ENCODE measurements at places on chromosomes 16 and 17. TPM values are rescaled to one million over a fixed set of nuclear protein-coding genes. Genes with fewer than 3 reads are reported as not detected.

Gene KRT15
- total RNA-seq, result not detected

DNA sequence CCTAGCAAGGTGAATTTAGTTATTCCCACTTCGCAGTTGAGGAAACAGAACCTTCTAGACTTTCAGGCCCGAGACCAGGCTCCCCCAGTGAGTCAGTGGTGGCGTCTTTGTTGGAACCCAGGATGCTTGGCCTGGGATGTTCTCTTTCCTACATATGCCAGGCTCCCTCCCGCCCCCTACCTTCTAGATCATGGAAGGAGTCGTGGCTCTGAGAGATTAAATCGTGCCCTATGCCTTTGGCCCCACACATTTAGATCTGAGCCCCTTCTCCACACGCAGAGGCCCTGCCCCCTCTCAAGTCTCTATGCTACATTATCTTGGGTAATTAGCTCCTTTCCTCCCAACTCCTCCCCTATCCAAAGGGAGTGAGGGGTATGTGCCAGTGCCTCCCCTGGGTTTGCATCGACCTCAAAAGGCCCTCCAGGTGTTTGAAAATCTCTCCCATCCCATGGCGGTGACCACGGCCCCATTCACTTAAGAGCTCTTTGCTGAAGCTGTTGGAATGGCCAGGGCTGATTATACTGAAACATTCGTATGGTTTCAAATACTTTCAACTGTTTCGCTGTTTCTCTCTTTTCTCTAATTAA is 3.0 kb downstream of the NGFR start:
- no peak for DNase-seq

DNA sequence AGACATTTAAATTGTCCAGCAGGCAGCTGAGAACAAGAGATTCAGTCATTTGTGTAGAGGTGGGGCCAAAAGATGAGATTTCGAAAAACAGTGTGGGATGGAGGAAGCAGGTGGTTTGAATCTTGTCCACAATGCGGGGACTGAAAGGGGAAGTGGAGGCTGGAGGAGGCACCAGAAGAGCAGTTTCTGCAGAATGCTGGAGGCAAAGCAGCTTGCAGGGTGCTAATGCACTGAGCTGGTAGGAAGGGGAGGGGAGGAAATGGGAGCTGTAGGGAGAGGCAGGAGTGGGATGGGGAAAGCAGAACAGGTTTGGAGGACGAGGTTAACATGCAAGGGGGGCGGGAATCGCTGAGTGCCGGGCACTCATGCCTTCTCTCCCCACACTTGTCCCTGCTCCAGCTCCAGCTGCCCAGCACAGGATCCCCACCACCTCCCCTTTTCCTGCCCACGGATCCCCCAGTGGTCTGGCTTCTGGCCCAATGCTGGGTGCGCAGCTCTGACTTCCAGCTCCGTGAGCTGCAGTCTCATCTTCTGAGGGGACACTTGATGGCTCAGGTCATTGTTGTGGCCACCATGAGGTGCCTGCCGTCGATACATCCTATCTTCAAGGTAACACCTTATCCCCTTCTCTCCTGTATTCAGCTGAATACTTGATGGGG is 9.4 kb downstream of the C17orf100 start:
- DNase-seq, result no peak

DNA sequence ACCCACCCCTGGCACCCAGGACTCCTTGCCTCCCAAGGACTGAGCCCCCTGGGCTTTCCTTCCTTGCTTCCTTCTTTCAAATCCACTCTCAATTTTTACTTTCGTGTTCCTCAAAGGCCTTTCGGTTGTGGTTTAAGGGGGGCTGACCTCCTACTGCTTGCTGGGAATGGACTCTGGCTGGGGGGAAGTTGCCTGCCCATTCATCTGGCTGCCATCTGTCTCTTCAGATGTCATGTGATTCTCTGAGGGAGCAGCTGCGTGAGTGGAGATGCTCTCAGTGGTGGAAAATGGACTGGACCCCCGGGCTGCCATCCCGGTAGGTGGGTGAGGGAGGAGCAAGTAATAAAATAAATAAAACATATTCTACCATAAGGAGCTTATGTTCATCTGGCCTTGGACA is 93.8 kb upstream of the RPRML start:
- DNase-seq, result no peak

DNA sequence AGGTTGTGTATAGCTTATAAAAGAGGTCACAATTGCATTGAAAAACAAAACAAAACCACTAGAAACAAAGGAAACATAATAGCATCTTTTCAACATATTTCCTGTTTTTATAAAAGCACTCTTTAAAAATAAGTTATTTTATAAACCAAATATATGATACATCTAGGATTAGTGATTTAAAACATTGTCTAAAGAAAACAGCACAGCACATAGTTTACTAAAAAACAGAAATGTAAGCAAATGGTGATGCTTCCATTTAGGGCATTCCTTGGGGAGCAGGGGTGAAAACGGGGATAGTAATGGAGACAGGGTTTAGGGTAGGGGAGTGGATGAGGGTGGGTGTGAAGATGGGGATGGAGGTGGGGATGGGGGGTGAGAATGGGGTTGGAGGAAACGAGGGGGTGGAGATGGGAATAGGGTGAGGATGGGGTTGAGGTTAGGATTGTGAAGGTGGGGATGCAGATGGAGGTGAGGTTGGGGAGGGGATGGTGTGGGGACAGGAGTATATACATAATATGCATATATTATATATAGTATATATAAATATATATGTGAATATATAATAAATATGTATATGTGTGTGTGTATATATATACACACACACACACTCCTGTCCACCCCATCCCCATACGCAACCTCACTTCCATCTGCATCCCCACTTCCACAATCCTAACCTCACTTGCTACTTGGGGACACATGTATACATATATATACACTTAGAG is 1519.5 kb downstream of the CDH11 start:
- no peak for DNase-seq

GRCh38 chr16:89921702-89922476 is 1.3 kb upstream of the TUBB3 start:
- DNase-seq, result no peak

DNA sequence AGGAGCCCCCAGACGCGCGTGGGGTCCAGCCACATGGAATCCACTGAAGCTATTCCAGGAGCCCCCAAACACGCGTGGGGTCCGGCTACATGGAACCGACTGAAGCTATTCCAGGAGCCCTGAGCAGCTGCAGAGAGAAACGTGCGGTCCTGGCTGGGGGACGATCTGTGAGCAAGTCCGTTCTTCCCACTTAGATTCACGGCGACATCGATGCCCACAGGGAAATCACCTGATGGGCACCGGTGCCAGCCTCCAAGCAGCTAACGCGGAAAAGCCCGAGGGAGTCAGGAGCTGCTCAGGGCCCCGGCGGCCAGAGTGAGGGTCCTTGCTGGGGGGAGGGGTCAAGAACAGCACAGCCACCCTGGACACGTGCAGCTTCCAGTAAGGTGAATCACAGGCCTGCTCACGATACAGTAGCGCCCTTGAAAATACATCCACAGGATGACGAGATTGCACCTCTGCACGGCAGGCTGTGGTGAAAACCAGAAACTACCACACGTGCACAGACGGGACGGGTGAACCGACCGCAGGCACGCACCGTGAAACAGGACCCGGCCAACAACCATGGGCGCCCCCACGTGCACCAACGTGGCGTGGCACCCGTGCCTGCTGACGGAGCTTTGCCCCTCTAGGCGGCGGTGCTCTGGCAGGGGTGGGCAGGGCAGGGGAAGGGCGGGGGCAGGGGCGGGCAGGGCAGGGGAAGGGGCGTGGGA is 77.7 kb upstream of the GNG13 start:
- DNase-seq, result no peak
